Spleen (tissue), 13 donors: ENCODE measurements at places on chromosomes 2 and 18. TPM values are rescaled to one million over a fixed set of nuclear protein-coding genes. Genes with fewer than 3 reads are reported as not detected.

DNA sequence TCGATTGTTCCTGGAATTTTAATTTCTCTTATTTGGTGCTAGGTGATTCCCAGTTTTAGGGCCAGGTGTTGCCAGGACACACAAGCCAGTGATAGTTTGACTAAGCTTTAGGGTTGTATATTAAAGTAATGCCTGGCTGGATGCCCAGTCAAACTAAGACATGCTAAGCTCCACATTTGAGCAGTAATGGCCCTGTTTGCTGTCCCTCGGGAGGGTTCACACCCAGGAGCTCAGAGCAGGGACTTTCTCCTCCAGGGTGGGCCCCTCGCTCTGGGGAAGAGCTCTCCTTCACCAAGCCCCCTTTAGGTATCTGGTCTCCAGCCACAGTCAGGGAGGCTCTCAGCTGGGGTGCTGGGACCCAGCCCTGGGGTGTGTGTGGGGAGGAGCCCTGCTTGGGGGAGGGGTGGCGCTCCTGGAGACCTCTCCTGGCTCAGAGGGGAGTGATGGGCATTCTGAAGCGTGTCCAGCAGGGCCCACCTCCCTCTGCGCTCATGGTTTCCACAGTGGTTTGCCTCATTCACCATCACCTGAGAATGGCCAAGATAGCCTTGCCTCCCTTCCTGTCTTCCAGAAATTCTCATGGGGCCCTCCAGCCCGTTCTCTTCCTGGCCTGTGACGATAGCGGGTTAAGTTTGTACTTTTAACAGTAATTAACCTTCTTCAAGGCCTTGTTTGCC lies 31.7 kb downstream of the INPP4A start:
- peaks cover 21% of the 10 kb centered on the region for H3K4me1 ChIP-seq
- H3K4me3 ChIP-seq = no peak overlapping the region
- H3K27me3 ChIP-seq = no peaks in the 10 kb centered on the region
- peaks cover 27% of the 10 kb centered on the region for H3K36me3 ChIP-seq
- H3K27ac ChIP-seq = no peak overlapping the region

DNA sequence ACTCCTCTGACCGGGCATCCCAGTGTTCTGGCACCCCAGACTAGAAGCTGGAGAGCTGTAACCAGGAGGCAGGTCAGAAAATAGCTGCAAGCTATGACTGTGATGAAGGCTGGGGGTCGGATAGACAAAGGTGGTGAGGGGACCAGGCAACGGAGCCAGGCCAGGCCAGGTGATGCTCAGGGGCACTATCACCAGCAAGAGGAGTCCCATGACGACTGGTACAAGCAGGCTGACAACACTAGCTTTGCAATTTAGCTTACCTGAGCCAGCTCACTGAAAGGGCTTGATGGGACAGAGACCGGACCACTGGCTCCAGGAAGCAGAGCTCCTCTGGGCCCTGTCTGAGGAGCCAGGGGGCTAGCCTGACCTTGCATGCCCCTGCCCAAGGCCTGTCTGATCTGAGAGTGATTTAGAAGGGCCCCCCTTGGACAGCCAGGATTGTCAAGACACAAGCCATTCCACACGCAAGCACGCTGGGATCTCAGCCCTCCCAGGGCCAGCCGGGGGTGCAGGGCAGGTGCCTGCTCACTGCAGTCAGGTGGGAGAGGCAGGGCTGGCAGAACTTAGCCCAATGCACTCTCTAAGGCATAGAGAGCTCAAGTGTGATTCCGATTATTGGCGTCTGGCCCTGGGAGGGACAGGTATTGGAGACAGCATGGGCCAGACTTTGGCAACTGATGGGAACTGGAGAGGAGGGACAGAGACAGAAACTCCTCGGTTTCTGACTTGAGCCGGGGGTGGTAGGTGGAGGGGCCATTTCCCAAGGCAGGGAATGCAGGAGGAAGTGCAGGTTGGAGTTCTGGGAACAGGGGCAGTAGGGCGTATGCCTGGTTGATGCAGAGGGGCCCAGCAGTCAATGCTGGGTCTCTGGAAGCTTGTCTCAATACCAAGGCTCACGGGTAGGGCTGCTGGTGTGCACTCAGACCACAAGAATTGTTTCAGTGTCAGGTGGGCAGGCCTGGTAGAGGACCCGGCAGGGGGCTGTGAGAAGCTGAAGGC lies 47.7 kb downstream of the MYO7B start:
- no peak overlapping the region for H3K4me3 ChIP-seq
- no peaks in the 10 kb centered on the region for H3K4me1 ChIP-seq
- peak; percentile 67 for DNase-seq

DNA sequence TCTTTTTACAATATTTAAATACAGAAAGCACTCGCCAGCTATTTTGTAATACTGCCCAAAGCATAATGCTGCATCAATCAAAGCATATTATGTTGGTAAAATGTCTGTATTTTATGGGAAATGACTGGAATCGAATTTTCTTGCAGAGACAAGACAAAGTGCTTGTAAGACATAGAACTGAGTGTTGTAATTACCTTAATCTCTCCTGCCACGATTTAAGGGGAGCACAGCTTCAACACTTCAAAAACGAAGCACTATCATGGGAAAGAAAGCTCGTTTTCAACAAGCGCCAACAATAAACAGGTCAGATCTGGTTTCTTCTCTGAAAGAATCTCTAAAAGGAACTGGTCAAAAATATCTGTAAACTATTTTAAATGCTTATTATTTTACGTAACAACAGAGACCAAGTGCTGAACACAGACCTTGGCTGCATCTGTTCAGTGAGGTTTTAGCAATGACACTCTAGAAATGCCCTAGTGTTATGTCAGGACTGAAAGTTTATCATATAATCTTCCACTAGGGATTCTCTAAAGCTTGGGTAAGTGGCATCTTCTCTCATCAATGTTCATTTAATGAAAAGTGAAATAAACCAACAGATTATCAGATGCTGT lies 19.0 kb downstream of the RND3 start:
- H3K27ac ChIP-seq = peak overlapping the region; percentile 63
- no peaks in the 10 kb centered on the region for H3K36me3 ChIP-seq
- H3K27me3 ChIP-seq = no peaks in the 10 kb centered on the region
- DNase-seq = no peak
- H3K4me3 ChIP-seq = no peak overlapping the region

Gene AQP12A
- not detected for total RNA-seq

- H3K27me3 ChIP-seq = no peaks in the 10 kb centered on the region
- no peak overlapping the region for H3K4me3 ChIP-seq
- DNase-seq = no peak
- no peak overlapping the region for H3K27ac ChIP-seq
- H3K36me3 ChIP-seq = no peaks in the 10 kb centered on the region
Measured at GRCh38 chr2:202091476-202091875, 18.4 kb downstream of the KIAA2012 start.

GRCh38 chr2:198129609-198130008 lies 325.2 kb downstream of the PLCL1 start:
- H3K4me3 ChIP-seq = no peak overlapping the region
- H3K27me3 ChIP-seq = no peaks in the 10 kb centered on the region
- DNase-seq = no peak
- no peaks in the 10 kb centered on the region for H3K36me3 ChIP-seq
- no peaks in the 10 kb centered on the region for H3K4me1 ChIP-seq

DNA sequence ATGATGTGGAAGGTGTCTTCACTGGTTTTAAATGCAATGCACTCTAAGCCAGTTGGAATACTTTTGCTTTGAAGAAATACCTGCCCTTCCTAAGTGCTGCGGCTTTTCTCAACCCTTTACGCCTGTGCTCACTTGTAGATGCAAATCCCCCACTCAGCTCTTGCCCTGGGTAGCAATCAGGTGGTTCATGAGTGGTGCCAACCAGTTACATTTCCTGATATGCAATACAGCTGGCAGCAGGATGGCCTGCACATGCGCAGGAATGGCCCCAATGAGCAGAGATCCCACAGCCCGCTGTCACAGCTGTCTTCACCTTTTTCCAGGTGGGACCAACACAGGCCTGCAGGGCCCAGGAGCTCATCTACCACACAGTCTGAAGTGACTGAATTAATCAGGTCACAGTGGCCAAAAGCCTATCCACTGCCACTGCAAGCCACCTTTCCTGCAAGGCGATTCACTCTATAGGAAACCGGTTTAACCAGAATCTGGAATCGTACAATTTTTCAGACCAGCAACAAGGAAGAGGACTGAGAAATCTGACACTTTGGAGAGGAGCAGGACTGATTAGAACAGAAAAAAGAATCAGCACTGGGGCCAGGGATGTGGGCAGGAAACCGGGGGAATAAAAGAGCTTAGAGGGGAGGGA lies 247.8 kb downstream of the MYT1L start:
- H3K4me3 ChIP-seq = no peak overlapping the region
- DNase-seq = peak; percentile 43
- no peaks in the 10 kb centered on the region for H3K4me1 ChIP-seq
- no peaks in the 10 kb centered on the region for H3K36me3 ChIP-seq
- H3K27ac ChIP-seq = no peak overlapping the region

- H3K27ac ChIP-seq = no peak overlapping the region
- H3K36me3 ChIP-seq = no peaks in the 10 kb centered on the region
- peaks cover 66% of the 10 kb centered on the region for H3K4me1 ChIP-seq
Measured at GRCh38 chr18:62325806-62326645, 916 bp downstream of the TNFRSF11A start.

Gene RTP5
- total RNA-seq = 1.4 TPM

Gene ELOA2
- total RNA-seq = not detected

DNA sequence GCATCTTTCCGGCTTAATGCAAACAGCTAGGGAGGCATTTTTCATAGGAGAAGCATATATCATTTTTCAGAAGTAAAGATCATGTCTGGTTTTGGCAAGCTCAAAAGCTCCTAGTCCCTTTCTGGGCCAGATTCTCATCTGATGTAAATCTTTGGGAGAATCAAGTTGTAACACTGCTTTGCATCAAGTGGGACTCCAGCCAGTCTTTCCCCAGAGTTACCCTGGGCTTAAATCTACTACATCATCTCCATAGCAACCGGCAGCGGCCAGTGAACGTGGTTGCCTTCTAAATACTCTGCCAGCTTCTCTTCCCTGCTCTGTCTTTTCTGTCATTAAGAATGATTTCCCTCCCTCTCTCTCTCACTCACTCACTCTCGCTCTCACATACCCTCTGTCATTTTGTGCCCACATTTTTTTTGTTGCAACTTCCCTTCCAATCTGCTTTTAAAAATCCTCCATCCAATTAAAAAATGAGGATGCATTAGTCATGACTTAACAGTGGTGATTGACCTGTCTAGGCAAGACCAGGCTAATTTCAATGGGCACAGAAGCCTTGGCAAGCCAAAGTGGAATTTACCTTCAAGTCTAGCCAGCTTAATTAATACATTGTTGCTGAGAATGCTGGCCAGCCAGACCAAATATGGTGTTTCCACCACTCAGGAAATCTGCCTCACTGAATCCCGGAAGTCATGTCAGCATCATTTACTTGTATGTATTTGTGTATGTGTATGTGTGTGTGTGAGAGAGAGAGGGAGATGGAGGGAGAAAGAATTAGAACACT lies 93.0 kb downstream of the NRP2 start:
- no peaks in the 10 kb centered on the region for H3K27me3 ChIP-seq
- no peaks in the 10 kb centered on the region for H3K4me1 ChIP-seq
- no peak overlapping the region for H3K4me3 ChIP-seq
- no peaks in the 10 kb centered on the region for H3K36me3 ChIP-seq
- no peak for DNase-seq
- H3K27ac ChIP-seq = no peak overlapping the region

Gene SFTPB
- not detected for total RNA-seq

Gene RIT2
- not detected for total RNA-seq

Gene TMEM169
- 0.94 TPM for total RNA-seq

DNA sequence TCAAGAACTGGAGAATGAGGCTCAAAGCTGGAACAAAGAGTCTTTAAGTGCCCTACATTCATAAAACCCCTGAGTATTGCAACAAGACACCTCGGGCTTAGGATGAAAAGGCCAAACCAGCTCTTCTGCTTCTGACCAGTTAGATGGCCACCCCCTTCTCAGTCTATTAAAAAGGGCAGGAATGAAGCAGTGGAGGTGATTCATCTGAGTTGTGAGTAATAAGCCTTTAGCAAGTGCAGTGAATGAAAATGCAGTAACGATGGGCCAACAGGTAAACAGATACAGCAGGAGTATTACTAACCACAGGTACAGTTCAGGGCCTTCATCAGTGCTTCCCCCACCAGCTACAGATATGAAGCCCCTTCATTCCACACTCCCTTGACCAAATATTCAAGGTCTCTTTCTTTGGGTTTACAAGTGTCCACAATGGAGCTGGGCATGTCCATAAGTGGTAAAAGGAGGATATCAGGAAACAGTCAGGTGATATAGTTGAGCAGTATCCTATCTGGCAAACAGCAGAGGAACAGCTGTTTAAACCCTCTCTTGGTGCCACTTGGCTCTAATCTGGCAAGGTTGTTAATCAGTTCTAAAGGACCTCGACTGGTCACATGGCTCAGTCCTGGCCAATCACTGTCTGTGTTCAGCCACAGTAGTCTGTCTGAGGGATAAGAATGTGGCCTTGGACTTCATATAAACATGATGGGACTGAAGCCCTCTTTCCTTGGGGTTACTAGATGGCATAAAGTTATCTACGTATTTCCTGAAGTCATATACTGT lies 17.8 kb downstream of the SERPINB13 start:
- no peaks in the 10 kb centered on the region for H3K27me3 ChIP-seq
- no peaks in the 10 kb centered on the region for H3K4me1 ChIP-seq
- H3K4me3 ChIP-seq = no peak overlapping the region
- no peaks in the 10 kb centered on the region for H3K36me3 ChIP-seq
- no peak overlapping the region for H3K27ac ChIP-seq
- DNase-seq = no peak

DNA sequence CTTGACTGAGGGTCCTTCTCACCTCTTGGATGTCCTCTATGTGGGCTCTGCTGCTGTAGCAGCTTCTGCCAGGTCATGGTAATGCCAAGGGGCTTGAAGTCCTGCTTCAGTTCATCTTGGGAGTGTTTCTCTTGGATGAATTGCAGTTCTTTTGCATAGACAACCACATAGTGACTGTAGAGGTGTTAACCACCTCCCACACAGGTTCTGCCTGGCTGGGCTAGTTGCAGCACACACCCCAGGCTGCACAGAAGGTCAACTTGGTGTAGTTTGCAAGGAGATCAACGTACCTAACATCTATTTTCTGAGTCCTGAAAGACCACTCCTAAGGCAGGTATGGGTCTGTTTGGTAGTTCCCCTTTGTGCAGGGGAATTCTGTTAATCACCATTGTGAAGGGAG lies 108.1 kb downstream of the ADCYAP1 start:
- no peak overlapping the region for H3K4me3 ChIP-seq
- H3K36me3 ChIP-seq = no peaks in the 10 kb centered on the region
- no peaks in the 10 kb centered on the region for H3K4me1 ChIP-seq
- no peak for DNase-seq
- no peaks in the 10 kb centered on the region for H3K27me3 ChIP-seq

DNA sequence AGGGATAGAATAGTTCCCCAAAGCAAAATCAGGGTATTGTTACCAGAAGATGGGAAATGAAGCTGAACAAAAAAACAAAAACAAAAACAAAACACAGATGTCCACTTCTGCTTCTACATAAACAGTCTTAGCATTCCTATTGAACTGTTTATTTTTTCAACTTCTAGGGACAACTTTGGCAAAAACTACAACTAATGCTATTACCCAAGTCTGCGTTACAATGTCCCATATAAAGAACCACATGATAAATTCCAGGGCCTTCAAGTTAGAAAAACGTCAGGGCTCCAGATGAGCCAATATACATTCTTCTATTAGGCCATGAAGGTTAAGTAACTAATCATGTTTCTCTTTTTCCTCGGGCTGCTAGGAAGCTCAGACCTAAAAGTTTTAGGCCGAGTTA lies 16.9 kb downstream of the PID1 start:
- no peaks in the 10 kb centered on the region for H3K36me3 ChIP-seq
- H3K4me3 ChIP-seq = no peak overlapping the region
- H3K4me1 ChIP-seq = no peaks in the 10 kb centered on the region
- no peaks in the 10 kb centered on the region for H3K27me3 ChIP-seq

Gene GKN1
- total RNA-seq = not detected

Gene NTSR2
- not detected for total RNA-seq

Gene LDLRAD4
- 57.8 TPM for total RNA-seq

Gene PDCD1
- 7.9 TPM for total RNA-seq
